Activated T-cell treated with anti-CD3 and anti-CD28 coated beads, Interleukin-2, amount 50 U/mL, for 48 hours (primary cell): ENCODE measurements at places on chromosomes 11 and 22.
A peak's percentile ranks its signal among the peaks of the same experiment; 100 is the strongest.

DNA sequence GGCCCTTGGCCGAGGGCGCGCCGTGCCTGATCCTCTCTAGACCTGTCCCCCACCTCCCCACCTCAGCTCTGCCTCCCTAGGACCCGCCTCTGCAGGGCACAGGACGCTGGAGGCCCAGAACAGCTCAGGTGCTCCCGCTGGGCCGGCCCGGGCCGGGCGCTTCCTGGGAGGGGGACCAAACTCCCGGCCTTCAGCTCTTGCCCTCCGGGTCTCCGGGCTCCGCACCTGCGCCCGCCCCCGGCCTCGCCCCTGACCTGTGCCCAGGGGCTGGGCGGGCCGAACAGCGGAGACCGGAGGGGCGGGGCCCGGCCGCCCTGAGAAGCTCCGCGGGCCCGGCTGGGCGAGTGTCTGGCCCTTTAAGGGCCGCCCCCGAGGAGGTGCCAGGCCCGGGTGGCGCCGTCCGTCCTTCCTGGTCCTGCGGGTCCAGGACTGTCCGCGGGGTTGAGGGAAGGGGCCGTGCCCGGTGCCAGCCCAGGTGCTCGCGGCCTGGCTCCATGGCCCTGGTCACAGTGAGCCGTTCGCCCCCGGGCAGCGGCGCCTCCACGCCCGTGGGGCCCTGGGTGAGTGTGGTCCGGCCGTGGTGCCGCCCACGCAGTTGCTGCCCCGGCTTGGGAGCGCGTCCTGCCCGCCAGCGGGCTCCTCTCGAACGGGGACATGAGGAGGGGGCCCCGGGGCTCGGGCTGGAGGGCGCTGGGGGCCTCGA lies at the start of gene SSH3:
Gene SSH3, plus strand, starts transcription at position 399 of the 703 bp plus-strand sequence. Its CDS starts 96 bp downstream, at position 495.
- DNase-seq: peak; percentile 64

GRCh38 chr11:119910051-119910450 lies 181.1 kb upstream of the NECTIN1 start:
- no peak for DNase-seq

DNA sequence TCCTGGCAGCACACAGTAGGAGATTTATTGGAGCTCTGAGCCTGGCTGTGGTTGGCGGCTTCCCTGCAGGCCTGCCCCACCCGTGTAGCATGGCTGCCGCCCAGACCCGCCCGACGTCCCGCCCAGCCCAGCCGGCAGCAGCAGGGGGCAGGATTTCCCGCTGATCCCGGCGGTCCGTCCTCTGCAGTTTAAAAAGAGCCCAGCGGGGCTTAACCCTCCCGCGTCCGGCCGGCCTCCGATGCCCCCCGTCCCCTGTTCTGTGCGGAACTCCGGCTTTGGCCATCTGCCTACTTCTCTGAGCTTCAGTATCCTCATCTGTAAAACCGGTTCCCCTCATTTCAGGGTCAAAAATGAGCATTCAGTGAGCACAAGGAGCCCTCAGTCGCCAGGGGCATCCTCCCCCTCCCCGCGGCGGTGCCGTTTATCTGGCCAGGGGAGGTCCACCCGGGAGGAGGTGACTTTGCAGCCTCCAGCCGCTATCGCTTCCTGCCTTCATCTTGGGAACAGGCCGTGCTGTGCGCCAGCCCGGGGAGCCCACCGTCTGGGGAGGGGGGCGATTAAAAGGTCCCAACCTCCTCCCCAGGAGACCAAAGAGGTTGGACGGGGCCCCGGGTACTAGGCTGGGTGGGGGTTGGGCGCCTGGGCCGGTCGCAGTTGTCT lies at the start of gene GAS2L1:
Gene GAS2L1, plus strand, starts transcription at position 476 of the 660 bp plus-strand sequence. CDS start 1,456 bp downstream, outside the sequence.
- DNase-seq: peak; percentile 67

DNA sequence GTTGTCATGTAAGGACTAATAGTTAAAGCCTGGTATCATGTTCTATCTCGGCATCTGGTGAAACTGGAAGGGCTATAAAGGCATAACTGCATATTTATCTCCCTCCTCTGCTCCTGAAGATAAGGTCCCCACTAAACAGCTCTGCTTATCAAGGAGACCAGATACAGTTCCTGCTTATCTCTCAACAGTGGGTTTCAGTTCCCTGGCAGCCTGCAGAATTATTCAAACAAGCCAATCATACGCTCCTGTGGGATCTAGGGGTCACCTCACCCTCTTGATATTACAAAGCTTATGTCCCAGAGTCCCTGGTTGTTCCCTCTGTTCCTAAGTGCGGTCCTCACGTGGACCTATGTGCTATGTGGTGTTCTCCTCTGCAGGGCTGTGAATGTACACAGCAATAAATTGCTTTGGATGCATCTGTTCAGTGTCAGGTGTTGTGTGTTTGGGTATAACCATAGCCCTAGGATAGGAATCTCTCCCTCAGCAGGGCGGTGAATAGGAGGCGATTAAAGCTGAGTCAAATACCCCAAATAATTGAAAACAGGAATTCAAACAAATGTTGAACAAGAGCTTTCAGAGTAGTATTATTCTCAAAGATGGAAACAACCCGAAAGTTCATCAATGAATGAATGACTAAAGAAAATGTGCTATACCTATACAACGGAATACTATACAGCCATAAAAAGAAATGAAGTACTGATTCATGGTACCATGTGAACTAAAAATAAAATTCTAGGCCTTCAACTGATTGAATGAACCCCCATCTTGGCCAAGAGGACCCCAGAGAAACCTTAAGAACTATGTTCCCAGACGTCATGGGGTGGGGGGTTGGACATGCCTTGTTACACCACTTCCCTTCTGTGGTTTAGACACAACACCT lies 3.1 kb upstream of the OOSP4A start:
- no peak for DNase-seq

GRCh38 chr11:119912229-119912628 lies 183.2 kb upstream of the NECTIN1 start:
- DNase-seq: no peak

GRCh38 chr11:82960779-82961143 lies 59.2 kb downstream of the DDIAS start:
- DNase-seq: no peak

DNA sequence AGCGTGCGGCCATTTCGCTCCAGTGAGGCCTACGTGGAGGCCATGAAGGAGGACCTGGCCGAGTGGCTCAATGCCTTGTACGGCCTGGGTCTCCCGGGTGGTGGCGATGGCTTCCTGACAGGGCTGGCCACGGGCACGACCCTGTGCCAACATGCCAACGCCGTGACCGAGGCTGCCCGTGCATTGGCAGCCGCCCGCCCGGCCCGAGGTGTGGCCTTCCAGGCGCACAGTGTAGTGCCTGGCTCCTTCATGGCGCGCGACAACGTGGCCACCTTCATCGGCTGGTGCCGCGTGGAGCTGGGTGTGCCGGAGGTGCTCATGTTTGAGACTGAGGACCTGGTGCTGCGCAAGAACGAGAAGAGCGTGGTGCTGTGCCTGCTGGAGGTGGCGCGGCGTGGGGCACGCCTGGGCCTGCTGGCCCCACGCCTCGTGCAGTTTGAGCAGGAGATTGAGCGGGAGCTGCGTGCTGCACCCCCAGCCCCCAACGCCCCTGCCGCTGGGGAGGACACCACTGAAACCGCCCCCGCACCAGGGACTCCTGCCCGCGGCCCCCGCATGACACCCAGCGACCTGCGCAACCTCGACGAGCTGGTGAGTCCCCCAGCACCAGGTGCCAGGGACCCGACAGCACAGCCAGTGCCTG lies 1.8 kb downstream of the GAS2L1 start:
- no peak for DNase-seq

GRCh38 chr11:7160814-7161489 lies 72.2 kb downstream of the RBMXL2 start:
- DNase-seq: no peak

DNA sequence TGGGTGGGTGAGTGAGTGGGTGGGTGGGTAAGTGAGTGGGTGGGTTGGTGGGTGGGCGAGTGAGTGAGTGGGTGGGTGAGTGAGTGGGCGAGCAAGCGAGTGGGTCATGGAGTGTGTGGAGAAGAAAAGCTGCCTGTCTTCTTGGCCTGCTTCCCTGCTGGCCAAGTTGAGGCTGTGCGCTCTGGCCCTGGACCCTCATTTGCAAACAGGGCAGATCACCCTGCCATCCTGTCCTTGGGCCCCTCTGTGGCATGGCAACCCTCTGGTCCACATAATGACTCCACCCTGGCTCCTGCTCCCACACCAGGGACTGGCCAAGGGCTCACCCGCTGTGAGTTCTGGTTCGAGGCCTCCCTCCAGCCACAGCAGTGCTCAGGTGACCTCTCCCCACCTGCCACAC lies 35.1 kb downstream of the CAPN1 start:
- DNase-seq: no peak

GRCh38 chr11:89436071-89436470 lies 55.1 kb downstream of the NOX4 start:
- no peak for DNase-seq

DNA sequence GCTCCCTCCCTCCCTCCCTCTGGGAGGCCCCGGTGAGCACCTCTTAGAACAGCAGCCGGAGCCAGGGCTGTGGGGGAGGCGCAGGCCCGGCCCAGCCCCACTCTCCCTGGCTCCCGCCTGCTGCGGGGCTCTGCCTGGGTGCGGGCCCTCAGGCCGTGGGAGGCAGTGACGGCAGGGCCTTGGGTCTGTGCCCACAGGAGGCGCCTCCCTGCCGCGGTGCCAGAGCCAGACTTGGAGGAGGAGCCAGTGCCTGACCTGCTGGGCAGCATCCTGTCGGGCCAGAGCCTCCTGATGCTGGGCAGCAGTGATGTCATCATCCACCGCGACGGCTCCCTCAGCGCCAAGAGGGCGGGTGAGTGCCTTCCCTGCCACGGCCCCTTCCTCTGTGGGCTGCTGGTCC lies 9.5 kb downstream of the IRF7 start:
- DNase-seq: no peak

- no peak for DNase-seq
Measured at GRCh38 chr11:75208446-75208845, 32.1 kb upstream of the TPBGL start.

GRCh38 chr11:68843703-68844312 lies 2.1 kb upstream of the CPT1A start:
- peak; percentile 86 for DNase-seq

GRCh38 chr11:2945031-2945756 lies 16.0 kb upstream of the PHLDA2 start:
- DNase-seq: no peak

DNA sequence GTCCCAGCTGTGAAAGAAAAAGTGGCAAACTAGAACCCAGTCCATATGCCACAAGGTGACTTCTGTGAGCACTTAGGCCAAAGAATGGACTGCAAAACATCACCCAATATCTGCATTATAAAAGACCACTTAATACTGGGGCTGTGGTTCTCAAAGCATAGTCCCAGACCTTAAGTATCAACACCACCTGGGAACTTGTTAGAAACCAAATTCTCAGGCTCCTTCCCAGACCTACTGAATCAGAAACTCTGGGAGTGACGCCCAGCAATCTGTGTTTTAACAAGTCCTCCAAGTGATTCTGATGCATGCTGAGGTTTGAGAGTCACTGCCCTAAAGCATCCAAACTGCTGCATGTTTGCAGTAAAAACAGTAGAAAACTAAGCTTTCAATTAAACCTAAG lies 81.3 kb downstream of the SERGEF start:
- DNase-seq: no peak

GRCh38 chr11:15655552-15655951 lies 540.8 kb downstream of the INSC start:
- no peak for DNase-seq

DNA sequence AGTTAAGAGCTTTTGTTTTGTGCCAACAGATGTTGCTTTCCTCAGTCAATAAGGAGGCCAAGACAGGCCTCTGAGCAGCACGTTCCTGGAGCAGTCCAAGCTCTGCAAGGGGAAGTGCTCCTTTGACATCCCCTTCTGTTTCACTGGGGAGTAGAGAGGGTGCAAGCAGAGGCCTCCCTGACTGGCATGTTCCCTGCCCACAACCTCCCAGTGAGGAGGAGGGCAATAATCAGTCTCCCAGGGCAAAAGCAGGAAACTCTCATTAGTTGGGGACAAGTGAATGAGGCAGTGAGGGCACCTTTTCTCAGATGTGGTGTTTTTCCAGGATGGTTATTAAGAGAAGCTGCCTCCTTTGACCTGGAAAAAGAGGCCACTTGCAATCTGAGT lies 79.5 kb upstream of the ZBED5 start:
- no peak for DNase-seq

GRCh38 chr11:66727282-66728037 lies 1.6 kb downstream of the SPTBN2 start:
- DNase-seq: peak; percentile 33

GRCh38 chr11:111378861-111379601 lies at the start of gene POU2AF1:
POU2AF1 (minus strand) TSS chr11:111379275; CDS start chr11:111379177, 98 bp downstream.
- peak; percentile 81 for DNase-seq

DNA sequence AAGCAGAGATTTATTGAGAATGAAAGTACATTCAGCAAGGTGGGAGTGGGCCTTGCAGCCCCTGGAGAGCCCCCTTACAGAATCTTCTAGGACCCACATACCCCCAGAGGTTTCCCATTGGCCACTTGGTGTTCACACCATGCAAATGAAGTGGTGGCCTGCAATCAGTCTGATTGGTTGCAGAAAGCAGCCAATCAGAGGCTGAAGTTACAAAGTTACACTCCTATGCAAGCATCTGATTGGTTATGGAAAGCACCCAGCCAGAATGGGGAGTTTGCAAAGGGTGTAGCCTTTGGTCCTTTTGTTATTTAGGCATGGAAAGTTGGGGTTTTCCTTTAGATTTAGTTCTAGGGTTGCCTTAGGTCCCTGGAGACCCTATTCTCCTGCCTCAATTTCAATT lies 34.9 kb downstream of the UVRAG start:
- no peak for DNase-seq

DNA sequence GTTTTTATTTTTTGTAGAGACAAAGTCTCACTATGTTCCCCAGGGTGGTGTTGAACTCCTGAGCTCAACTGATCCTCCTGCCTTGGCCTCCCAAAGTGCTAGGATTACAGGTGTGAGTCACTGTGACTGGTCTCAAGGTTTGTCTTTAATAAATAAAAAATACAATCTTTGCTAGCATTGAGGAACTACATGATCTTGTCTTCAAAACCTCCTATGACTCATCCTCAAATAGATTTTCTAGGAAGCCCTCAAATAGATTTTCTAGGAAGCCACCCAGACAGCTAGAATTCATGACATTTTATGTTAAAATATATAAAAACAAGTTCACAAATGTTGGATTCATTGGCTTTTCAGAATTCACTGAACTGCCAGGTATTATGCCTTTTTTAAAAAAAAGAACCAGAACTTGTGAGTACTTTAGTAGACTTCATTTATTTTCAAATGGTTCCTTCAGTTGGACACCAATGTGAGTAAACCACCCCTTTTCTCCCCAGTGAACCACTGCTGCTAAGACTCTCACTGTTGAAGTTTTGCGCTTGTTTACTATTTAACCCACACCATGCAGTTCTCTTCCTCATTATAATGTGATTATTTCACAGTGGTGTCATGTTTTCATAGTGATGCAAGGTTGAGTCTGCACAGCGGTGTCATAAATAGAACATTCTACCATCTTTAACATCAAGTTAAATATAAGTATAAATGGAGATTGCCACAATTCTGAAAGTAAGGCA lies 303.9 kb downstream of the CASP12 start:
- no peak for DNase-seq

- peak; percentile 24 for DNase-seq
Measured at GRCh38 chr11:105609341-105609781, 512 bp upstream of the GRIA4 start.

GRCh38 chr11:72860592-72860991 lies 46.4 kb downstream of the ATG16L2 start:
- DNase-seq: no peak

- DNase-seq: no peak
Measured at GRCh38 chr11:8231979-8232378, 31.7 kb downstream of the LMO1 start.
